AG08395 (cell line): ENCODE measurements at places on chromosomes 3 and 15.

DNA sequence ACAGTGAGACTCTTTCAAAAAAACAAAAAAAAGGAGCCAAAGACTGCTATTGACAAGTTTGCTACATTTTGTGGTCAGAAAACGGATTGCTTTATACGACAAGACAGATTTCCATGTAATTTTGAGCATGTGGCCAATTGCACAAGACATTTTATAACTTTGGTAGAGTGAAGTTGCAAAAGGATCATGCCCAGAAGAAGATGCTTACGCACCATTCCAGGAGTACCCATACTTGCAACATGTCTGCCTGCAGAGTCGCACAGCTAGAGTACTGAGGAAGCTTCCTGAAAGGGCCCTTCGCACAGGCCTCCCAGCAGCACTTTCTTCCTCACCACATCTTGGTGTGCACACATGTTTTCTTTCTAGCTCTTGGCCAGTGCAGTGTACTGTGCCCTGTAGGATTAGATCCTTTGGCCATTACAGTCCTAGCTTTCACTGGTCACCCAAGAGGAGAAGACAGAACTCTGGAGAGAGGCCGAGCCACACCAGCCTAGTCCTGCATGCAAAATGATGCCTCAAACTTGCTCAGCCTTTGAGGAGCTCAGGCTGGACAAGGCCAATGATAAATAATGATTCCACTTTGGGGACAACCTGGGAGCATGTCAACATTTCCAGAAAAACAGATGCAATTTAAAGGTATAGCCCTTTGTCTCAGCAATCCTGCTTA is 11.7 kb downstream of the CHDH start:
- DNase-seq: no peak

DNA sequence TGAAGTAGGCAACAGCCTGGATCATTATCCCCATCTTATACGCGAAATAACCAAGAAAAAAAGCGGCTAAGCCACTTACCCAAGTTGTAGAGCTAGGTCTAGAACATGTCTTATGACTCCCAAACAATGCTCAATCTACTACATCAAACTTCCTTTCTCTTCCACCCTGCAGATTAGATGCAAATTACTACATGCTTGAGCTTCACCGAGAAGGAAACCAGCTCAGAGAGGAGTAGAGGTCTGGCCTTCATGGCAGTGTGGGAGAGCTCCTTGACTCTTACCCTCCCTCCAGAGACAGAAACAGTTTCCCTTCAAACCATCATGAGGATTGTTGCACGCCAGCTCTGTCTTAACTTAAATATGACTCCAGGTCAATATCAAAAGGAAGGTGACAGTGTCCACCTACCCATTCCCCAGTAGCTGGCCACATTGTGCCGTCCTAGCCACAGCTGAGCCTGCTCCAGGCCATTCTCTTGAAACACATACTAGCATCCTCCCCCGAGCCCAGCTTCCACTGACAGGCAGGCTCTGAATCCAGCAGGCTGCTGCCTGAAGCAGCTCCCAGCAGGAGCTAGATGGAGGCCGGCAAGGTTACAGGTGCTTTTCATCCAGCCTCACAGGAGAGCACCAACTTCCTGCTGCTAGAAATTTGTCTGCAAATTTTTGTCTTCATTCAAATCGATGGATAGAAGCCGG is 56.8 kb downstream of the CPN2 start:
- DNase-seq: no peak

DNA sequence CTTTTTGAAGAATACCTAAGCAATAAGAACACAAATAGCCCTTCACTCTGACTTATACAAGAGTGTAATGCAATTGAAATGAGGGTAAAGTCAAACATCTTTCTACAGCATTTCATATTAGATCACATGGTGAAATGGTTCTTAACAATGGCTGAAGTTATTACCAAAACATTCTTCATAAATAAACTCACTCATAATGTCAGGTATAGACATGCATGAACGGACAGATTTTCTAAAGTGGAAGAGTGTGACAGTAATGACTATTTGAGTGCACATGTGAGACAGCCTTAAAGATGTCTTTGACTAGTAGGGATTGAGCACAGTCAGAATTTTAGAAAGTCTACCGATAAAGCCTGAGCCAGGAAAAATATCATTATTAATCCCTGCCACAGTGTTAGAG is 471.0 kb downstream of the ZPLD1 start:
- no peak for DNase-seq

GRCh38 chr3:77342027-77342426 is 302.1 kb downstream of the ROBO2 start:
- DNase-seq: no peak

- DNase-seq: peak; percentile 44
Measured at GRCh38 chr15:80856809-80857377, 77.7 kb downstream of the CEMIP start.

DNA sequence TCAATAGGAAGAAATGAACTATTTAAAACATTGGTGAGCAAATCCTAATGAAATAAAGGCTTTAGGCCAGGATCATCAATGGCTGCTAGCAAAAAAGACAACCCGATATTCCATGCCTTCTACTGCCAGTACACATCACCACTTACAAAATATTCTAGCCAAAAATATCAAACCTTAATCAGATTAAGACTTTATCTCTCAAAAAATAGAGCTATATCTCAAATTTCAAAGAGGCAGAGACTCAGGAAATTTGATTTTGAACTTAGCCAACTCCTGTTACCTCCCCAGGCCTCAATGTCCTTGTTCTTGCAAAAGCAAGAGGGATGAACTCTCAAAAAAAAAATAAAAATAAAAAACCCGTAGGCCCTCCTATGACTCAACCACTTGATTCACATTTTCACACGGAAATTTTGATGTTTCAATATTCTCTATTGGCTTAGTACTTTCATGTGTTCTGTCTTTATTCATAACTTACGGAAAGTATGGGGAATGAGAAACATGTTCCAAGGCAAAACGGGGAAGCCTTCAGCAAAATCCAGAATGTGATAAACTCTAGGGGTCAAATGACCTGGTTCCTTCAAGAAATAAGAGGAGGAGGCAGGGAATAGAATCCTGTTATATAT is 273.3 kb upstream of the ZPLD1 start:
- no peak for DNase-seq

DNA sequence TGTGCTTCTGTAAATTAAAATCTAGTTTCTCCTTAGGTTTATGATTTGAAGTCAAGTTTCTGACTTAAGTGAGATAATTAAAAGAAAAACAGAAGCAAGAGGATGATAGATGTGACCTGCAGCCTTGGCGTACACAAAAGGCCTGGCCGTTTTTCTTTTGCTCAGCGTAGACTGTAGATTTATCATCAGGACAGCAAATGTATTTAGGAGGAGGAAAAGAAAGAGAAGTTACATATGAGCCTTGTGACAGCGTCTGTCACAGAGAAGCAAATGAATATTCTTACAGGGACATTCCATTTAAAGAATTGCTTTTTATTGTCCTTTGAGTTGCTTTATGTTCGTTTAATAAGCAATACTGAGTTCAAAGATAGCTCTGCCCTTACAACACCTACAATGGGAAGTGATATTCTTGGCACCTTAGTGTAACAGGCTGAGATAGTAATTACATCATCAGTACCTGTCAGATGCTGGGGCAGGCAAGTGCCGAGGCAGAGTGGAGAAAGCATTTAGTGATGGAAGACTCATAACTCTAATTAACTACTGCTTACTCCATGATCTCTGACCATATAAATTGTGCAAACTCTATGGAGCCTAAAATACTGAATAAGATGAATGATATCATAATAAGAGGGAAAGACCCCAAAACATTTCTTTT is 311.5 kb downstream of the MFSD1 start:
- no peak for DNase-seq

GRCh38 chr3:100833483-100833882 is 124.2 kb downstream of the TFG start:
- DNase-seq: no peak

DNA sequence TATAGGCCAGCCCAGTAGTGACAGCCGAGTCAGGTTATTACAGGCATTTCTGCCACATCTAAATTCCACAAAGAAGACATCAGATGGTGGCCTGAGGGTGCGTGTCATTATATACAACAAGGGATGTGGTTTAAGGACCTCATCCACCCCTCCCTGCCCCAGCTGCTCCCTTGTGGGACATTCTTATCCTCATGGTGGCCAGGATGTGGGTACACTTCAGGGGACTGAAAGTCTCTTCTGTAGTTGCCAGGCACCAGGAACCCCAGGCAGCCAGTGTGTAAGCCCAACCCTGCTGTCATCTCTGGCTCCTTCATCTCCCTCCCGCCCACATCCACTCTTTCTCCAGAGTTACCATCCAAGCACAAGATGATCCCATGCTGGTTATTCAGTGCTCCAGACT is 224.9 kb upstream of the TOPAZ1 start:
- no peak for DNase-seq

GRCh38 chr3:170205302-170205701 is 16.9 kb upstream of the PRKCI start:
- no peak for DNase-seq

DNA sequence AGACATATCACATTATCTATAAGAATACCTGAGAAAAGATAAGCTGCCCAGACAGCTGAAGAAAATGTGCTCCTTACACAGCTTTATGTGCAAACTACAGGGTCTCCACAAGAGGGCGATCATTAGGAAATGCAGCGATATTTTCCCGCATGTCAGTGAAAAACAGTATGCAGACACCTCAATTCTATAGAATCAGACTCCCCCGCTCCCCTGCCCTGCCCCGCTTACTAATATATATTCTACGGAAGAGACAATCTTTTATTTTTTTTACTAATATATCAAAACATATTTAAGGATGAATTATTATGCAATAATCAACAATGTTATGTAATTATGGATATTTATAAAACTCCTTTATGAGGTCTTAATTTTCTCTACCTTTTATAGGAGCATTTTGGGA is 681.3 kb downstream of the ROBO1 start:
- DNase-seq: peak; percentile 54

DNA sequence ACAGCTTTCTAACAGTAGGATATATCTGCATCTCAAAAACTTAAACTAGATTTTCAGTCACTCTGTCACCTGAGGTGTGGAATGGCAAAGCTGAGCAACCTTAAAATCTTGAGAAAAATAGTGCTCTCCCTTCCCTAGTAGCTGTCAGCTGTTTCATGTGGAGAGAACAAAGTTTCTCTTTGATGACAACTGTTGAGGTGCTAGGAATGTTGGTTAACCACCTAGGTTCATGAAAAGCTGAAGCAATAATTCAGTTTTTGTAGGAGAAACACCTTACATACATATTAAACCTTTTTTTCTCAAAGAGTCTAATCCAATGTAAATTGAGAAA is 40.8 kb downstream of the TCF12 start:
- DNase-seq: no peak

GRCh38 chr3:181326637-181327223 is 337.2 kb upstream of the DNAJC19 start:
- DNase-seq: no peak

GRCh38 chr3:186154641-186155040 is 45.8 kb upstream of the ETV5 start:
- DNase-seq: no peak

DNA sequence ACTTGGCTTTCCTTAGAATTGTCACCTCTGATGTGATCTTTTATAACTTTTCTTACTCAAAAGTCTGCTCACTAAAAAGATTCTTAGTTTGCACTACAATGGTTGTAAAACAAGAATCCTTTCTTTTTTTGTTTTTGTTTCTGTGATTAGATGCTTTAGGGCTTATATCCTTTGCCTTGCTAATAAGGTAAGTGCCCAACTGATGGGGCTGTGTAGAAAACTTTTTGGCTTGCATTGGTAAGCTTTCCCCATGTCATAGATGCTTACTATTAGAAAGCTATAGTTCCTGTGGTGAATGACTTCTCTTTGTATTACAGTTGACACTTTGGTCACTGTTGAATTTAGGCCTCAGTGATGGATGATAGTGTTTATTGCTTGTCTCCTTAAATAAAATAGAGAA is 5.1 kb downstream of the ABHD5 start:
- DNase-seq: no peak

GRCh38 chr3:10332481-10333348 is 11.8 kb upstream of the SEC13 start:
- DNase-seq: no peak

GRCh38 chr3:43769885-43770425 is 79.2 kb downstream of the ABHD5 start:
- DNase-seq: no peak

- no peak for DNase-seq
Measured at GRCh38 chr3:65716071-65716751, 322.5 kb downstream of the MAGI1 start.

DNA sequence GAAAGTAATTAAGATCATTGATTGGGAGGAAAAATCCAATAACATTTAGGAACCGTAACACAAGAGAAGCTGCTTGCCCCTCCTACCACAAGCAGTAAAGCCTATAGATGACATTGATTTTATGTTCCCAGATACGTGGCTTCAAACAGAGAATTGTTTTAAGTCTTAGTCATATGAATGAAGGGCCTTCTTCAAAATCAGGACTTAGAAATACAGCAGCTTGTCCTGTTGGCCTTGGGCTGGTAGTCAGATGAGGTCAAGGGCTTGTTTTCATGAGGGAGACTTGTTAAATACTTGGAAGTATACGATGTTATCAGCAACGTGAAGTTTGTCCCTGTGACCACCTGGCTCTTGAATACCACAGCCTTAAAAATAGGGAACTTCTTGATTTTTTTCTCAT is 114.4 kb downstream of the VGLL4 start:
- DNase-seq: no peak

DNA sequence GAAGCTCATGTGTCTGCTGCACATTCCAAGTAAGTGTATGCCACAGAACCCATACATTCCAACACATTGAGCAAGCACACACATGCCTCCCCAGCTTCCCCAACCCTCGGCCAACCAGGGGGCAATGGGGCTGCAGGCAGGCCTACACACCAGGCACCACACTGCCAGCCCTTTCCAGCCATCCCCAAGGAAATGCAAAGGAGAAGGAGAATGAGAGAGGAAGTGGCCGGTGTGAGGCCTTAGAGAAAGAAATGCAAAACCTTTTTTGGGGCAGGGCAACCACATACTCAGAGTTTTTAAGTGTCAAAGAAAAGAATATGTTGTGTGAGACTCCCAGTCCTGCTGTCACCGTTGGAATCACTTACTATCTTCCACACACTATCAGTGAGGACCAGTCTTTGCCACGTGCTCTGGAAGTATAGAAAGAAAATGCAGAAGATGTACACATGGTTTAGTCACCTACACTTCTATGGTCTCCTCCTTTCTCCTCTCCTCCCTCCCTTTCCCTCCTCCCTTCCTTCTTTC is 11.1 kb downstream of the IGF2BP2 start:
- DNase-seq: peak; percentile 49

- no peak for DNase-seq
Measured at GRCh38 chr3:118838871-118839270, 195.8 kb downstream of the IGSF11 start.

DNA sequence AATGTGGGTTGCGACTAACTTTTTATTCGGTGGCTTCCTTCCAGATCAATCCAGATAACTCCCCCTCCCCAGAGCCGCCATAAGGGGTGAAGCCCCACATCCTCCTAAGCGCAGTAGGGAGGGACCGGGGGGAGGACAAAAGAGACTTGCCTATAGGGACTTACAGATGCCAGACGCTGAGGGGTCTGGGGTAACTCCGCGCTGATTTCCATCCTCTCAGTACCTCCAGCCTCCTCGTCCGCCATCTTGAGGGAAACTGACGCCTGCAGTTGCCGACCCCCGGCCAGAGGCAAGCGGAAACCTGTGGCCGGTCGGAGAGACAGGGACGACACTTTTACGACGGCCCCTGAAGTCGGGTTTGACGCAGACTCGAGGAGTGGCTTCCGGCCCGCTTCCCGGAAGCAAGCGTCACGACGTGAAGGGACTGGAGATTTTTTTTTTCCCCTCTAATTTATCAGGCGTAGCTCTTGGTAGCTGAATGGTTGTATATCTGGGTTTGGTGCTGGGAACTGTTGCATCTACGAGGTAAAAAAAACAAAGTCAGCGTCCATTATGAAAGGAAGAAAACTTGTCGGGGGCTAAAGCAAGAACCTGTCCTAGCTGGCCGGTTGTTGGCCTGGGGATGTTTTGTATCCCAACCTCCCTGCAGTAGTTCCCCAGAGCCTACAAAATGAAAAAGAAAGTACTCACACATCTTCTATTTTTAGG is at the start of gene UBR1:
UBR1 (minus strand) TSS at position 261 of the 708 bp plus-strand sequence; CDS start at position 245, 16 bp downstream.
- DNase-seq: peak; percentile 91
